ENCODE measurements at places on chromosomes 11 and 22. TPM values are rescaled to one million over a fixed set of nuclear protein-coding genes. Genes with fewer than 3 reads are reported as not detected.
A peak's percentile ranks its signal among the peaks of the same experiment; 100 is the strongest.

GRCh38 chr11:16454289-16454863 lies 98.0 kb upstream of the SOX6 start:
- DNase-seq: no peak

DNA sequence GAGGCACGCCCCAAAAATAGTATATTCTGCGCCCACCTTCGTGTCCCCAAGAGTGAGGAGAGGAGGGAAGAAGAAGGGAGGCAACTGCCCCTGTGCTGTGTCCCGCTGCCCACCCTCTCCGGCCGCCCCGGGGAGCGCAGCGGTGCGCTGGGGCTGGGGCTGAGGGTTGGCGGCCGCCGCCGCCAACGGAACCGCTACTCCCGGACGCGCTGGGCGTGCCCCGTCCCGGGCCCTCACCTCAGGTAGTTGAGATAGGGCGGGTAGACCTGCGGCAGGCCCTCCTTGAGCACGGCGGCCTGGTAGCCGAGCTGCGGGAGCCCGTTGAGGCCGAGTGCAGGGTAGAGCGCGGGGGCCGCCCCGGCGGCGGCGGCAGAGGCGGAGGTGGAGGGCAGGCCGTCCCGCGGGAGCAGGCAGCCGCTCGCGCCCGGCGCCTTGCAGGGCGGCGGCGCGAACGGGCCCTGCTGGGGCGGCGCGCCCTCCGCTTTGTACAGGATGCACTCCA lies 2.4 kb downstream of the PGR start:
- DNase-seq: no peak

Gene FLRT1
- 0.05 TPM for total RNA-seq

Gene TRIM29
- total RNA-seq: 0.33 TPM

Gene ASCL2
- 0.17 TPM for total RNA-seq

Gene PLAAT4
- total RNA-seq: 4.4 TPM

Gene DMC1
- total RNA-seq: 0.25 TPM

Gene SLC22A8
- not detected for total RNA-seq

Gene SCGB1A1
- total RNA-seq: not detected

DNA sequence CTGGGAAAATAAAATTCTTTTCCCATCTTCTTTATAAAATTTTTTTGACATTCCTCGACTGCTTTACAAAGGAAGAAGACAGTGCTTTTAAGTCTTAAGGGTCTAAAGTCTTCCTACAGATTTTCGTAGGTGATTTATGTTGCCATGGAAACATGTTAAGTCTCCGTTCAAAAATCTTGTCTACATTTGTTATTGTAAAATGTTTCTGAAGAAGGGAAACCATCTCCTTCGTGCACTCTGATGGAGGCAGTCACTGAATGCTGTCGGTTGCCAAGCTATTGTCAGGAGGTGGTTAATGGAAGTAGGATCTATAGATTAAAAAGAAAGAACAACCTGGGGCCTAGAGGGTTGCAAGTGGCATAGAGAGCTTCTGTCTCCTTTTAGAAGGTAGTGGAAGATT lies 52.6 kb downstream of the MAP6 start:
- no peak for DNase-seq

- DNase-seq: no peak
Observed at GRCh38 chr11:129322941-129323340, 52.7 kb upstream of the BARX2 start.

- DNase-seq: no peak
Observed at GRCh38 chr22:38311323-38311620, 6.0 kb downstream of the CSNK1E start.

Gene VSIG2
- total RNA-seq: not detected

- DNase-seq: no peak
Observed at GRCh38 chr11:89516496-89516895, 25.3 kb upstream of the NOX4 start.

Gene SHISA8
- not detected for total RNA-seq

DNA sequence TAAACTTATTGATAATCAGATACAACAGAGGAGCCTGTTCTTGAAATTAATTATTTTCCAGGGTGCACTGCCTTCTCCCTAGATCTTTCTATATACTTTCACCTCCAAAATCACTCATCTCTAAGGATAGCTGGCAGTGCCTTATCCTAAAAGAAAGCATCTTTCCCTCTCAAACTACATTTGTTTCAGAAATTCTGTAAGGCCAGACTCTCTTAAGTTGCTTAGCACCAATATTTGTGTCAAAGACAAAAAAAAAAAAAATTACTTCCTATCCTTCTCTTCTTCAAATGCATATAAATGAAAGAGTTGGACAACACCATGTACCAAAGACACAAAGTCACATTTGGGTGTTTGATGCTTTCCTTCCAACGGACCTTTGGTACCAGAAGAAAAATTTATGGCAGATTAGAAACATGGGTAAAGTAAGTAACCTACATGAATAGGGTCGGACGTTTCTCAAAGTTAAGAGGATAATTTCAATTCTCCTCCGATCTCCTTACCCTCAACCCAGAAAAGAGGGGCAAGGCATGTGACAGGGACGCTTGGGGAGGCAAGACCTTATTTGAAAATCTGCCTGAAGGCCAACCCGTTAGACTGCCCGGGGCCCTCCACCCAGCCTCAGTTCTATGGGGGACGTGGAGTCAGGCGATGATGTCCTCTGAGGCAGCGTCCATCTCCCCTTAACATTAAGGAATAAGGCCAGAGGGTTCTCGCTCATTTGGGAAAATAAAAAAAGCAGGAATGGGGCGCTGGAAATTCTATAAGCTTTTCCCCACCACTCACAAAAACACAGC lies 66.3 kb downstream of the ETS1 start:
- DNase-seq: no peak

Gene C11orf65
- 0.75 TPM for total RNA-seq

GRCh38 chr11:118148856-118149255 lies 3.8 kb downstream of the SCN4B start:
- DNase-seq: no peak

- no peak for DNase-seq
Observed at GRCh38 chr11:12543596-12544415, 130.4 kb upstream of the TEAD1 start.

Gene CNIH2
- not detected for total RNA-seq

DNA sequence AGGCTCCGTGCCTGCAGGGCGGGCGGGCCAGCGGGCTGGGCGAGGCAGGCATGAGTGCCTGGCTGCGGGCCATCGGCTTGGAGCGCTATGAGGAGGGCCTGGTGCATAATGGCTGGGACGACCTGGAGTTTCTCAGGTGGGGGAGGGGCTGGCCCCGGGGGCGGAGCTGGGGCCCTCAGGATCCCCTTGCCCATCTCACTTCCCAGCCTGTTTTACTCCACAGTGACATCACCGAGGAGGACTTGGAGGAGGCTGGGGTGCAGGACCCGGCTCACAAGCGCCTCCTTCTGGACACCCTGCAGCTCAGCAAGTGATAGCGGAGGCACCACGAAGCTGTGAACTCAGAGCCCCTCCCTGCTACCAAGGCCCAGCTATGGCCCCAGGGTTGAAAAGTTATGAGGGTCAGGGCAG lies 5.9 kb downstream of the PHOX2A start:
- peak; percentile 61 for DNase-seq

DNA sequence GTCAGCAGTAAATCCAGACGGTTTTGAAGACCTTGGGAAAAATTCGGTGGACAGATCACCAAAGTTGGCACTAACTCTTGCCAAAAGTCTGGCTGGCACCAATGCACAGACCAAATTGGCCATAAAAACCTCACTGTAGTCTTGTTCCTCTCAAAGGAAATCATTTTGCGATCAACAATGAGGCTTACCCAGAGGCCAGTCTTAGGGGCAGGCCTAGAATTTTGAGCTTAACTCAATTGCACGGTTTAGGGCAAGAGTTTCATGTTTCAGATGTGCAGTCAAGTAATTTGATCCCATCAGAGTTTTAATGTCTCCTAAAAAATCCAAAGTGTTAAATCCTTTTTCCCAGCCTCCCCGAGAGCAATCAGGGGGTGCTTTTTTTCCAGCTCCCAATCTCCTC lies 19.0 kb downstream of the MPPED2 start:
- no peak for DNase-seq

Gene KCNE3
- 22.9 TPM for total RNA-seq

DNA sequence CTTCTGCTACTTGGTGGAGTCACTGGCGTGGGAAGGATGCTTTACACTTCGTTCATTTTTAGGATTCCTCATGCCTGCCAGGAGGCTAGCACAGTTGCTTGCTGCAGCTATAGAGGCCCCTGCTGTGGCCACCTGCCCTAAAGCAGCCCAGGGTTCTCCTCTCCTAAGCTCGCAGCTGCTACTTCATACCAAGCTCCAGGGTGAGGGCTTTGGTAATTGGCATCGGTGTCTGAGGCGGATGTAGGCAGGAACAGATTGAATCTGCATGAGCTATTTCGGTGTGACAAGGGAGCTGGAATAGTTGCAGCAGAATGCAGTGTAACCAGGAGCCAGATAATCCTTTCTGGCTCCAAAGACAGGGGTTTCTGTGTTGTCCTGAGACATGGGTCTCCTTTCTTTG lies 133.1 kb downstream of the MICAL2 start:
- DNase-seq: no peak

- DNase-seq: peak; percentile 76
Observed at GRCh38 chr11:119356349-119357031, 10.0 kb upstream of the MFRP start.

DNA sequence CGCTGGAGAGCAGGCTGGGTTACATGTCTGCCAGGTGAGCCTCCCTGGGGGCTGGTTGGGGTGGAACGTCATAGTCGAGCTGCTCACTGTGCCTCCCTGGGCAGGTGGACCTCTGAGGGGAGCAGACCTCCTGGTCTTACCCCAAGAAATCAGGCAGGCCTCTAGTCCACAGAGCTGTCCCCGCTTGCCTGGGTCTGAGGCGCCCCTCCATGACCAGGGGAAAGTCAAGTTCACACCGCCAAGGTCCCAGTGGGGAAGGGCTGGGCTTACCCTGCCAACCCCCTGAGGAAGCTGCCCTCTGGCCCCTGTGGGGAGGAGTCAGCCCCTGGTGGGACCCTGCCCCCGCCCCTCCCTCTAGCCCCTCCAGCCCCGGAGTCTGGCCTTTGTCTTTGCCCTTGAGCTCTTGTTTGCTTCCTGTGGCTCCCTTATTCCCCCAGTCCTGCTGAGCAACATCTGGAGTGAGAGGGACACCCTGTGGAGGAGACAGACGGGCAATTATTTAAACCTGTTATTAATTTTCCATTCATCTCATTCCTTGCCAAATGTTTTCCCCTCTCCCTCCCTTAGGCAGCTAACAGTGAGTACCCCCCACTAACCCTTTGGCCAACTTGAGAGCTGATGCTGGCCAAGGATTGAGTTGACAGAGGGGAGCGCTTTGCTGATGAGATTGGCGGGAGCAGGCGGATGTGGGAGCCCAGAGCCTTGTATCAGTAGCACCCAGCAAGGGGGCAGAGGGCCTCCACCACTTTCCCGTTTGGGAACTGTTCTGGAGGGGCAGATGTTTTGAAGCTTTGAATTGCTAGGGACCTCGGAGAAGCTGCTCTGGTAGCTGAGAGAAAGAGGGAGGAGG lies 83.4 kb downstream of the CEP164 start:
- DNase-seq: peak; percentile 56

Gene PHOX2A
- not detected for total RNA-seq

DNA sequence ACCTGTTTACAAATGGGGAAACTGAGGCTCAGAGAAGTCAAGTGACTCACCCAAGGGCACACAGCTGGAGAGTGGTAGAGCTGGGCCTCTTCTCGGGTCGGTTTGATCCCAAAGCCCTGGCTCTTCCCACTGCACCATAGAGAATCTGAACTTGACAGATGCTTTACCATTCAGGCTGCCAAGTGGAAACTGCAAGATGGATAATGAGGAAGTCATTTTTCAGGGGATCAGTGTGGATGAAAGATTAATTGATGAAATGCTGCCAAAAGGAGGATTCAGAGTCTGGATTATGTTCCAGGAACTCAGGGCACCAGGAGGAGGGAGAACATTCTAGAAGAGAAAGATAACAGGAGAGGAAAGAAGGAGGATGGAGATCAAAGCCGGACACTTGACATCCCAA lies 185.9 kb upstream of the ZBED5 start:
- no peak for DNase-seq

- no peak for DNase-seq
Observed at GRCh38 chr11:134498326-134499139, 86.5 kb upstream of the B3GAT1 start.

Gene SLC17A6
- total RNA-seq: not detected

DNA sequence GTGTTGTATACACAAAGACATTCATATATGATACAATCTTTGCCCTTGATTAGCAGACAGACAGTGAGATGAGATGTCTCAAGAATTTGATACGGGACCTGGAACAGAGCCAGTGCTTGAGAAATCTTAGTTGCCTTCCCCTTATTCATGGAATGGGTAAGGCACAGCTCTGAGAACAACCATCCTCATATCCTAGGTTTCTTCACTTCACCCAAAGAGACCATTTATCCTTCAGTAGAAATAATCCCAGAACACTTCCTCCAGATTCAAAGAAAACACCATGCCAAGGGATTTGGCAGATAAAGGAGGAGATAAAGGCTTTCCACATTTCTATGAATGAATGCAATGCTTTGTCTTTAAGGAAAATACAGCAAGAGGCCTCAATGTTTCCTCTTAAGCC lies 8.8 kb upstream of the IZUMO1R start:
- no peak for DNase-seq

DNA sequence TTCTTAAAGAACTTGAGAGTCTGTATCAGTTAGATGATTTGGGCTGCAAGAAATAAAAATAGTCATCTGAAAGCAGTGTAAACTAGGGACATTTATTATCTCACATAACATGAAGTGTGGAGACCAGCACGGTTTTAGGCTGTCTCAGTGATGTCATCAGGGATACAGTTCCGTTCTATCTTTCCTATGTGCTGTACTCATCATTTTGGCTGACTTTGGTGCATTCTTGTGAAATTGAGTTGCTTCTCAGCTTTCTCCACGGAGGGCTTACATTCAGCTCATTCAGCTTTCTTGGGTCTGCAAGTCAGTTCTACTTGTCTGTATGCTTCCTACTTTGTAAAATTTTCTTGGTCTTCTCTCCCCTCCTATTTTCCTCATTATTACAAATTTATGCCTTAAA lies 51.8 kb upstream of the LIN7C start:
- no peak for DNase-seq

GRCh38 chr22:31313366-31314147 lies 21.3 kb upstream of the PIK3IP1 start:
- peak; percentile 73 for DNase-seq

DNA sequence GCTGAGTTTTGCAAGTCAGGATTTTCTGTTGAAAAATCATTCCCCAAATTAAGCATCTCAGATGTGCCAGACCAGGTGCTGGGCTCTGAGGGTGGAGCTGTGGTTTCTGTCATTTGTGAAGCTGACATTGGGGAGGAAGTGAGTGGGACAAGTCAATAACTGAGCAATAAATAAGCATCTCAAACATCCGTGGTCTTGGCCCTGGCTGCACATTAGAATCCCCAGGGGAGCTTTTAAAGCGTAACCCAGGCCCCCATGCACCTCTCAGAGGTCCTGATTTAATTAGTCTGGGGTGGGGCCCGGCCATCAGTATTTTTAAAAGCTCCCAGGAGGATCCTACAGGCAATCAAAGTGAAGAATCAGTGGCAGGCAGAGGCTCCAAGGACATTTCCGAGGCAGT lies 420.0 kb downstream of the MN1 start:
- DNase-seq: no peak

Gene UBQLNL
- 0.25 TPM for total RNA-seq

GRCh38 chr11:532527-532985 lies 2.8 kb downstream of the HRAS start:
- peak; percentile 29 for DNase-seq

Measured in liver (tissue), 10 donors.